Activated naive CD8-positive, alpha-beta T cell treated with anti-CD3 and anti-CD28 coated beads, Interleukin-2, amount 10 ng/mL, durations not matched to agents 7 days and 5 days (primary cell): ENCODE measurements at places on chromosomes 4 and X. TPM values are rescaled to one million over a fixed set of nuclear protein-coding genes. Genes with fewer than 3 reads are reported as not detected.

DNA sequence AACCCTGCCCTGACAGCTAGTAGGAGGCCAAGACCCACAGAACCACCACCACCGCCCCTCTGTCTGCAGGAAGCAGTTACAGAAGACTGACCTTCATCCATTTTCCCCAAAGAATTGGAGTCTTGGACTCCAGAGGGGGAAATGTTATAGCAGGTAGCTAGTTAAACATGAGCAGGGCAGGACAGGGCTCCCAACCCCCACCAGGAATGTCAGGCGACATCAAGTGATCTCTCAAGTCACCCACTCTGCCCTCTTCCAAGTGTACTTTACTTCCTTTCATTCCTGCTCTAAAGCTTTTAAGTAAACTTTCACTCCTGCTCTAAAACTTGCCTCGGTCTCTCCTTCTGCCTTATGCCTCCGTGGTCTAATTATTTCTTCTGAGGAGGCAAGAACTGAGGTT lies 17.1 kb upstream of the AADAT start:
- DNase-seq = no peak

The ZNF711 gene
- 0.34 TPM for total RNA-seq

DNA sequence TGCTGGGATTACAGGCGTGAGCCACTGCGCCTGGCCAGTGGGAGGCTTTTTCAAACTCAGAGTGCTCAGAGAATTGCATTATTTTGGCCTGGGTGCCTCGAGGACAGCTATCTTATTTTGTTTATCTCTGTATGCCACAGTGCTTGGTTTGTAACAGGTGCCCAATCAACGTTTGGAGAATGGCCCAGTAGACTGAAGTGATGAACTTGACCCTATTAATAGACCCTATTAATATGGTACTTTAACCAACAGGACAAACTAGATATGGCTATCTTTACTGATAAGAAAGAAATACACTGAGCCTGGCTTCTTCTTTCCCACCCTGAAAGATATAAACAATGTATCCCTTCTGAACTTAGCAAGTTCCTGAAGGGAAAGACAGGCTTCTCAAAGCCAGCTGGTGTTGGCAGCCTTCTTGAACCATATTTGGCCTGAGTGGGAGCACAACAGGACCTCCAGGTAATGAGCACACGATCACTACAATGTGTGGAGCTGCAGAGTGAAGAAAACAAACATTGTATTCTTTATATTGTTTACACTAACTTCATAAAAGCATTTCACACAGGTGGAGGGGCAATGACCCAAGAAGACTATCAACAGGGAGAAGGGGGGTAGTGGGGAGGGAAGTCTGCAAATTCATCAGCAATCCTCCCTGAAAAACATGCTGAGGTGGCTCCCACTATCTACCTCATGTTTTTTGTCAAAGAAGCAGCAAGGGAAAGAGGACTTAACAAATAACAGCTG lies 41.7 kb downstream of the PRPS1 start:
- DNase-seq = no peak

DNA sequence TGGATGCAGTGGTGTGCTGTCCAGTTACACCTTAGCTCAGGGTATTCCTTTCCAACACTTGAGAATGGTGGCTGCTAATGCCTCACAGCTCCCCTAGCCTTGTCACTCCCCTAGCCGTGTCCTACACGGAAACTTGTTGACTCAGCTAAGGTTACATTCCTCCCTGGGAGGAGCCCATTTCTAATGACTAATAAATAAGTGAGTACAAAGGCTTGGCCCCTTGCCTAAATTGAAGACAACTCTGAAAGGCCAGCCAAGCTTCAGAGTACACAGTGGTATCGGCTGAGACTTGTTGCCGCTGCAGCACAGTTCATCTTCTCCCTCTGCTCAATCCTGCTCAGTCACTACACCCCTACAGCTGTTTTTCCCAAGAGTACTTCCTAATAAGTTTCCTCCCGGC lies 21.2 kb upstream of the SLC25A31 start:
- DNase-seq = no peak

The LDB2 gene
- not detected for total RNA-seq

DNA sequence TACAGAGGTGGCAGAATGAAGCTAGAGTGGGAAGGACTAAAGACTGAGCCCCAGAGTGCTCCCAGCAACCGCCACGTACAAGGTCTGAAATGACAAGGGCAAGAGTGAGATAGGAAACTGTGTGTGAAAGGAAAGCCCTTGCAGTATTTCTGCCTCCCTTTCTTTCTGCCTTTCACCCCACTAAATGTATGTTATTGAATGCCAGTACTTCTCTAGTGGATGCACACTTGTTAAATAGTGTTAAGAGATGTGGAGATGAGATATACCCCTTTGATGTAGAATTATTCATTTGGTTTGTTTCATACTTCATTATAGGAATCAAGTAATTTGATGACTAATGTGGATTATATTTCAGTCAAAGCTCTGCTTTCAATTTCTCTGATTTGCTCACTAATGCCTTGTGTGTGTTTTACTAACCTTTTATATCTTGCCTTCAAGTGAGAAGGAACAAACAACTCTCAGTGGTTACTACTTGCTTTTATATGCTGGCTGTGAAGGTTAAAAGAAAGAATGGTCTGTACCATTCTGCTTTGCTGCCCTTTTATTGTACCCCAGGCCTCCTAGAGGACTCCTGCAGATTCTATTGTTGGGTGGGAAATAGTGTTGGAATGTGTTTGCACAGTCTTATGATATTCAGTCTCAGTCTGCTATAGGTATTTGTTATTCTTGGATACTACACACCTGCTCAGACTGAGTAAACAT lies 8.0 kb upstream of the ANXA3 start:
- DNase-seq = no peak

- DNase-seq = no peak
These were observed 90.0 kb upstream of the EXOC1L start for GRCh38 chr4:55729351-55730279.

DNA sequence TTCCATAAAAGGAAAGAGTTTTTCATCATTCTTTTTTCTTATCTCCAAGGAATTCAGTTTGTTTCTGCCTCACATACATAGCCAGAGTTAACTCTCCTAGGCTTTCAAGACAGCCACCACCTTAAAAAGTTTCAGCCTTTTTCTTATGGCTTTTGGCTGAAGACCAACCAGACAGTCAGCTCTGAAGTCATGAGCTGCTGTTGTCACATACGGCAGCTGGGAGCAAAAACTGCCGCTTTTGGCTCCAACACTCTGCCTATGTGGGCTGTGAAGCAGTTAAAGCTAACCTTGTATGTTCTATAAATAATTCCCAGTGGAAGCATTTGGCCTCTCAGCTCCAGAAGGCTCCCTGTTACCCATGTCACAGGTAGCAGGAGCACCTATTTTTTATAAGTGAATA lies 104.1 kb downstream of the KLHL4 start:
- no peak for DNase-seq

The SOX3 gene
- total RNA-seq = not detected

GRCh38 chr4:65510976-65511375 lies 159.3 kb downstream of the EPHA5 start:
- DNase-seq = no peak

The GALNT7 gene
- 16.2 TPM for total RNA-seq

The FAM13A gene
- total RNA-seq = 10.5 TPM

- no peak for DNase-seq
These were observed 47.0 kb downstream of the SCLT1 start for GRCh38 chr4:129046055-129046959.
